ENCODE measurements at places on chromosomes 13 and 19. TPM values are rescaled to one million over a fixed set of nuclear protein-coding genes. Genes with fewer than 3 reads are reported as not detected.
A peak's percentile ranks its signal among the peaks of the same experiment; 100 is the strongest.

GRCh38 chr19:16496613-16496983 is 404 bp downstream of the C19orf44 start:
- no peak for DNase-seq

GRCh38 chr13:33612641-33613638 is 205.0 kb upstream of the RFC3 start:
- DNase-seq = no peak

DNA sequence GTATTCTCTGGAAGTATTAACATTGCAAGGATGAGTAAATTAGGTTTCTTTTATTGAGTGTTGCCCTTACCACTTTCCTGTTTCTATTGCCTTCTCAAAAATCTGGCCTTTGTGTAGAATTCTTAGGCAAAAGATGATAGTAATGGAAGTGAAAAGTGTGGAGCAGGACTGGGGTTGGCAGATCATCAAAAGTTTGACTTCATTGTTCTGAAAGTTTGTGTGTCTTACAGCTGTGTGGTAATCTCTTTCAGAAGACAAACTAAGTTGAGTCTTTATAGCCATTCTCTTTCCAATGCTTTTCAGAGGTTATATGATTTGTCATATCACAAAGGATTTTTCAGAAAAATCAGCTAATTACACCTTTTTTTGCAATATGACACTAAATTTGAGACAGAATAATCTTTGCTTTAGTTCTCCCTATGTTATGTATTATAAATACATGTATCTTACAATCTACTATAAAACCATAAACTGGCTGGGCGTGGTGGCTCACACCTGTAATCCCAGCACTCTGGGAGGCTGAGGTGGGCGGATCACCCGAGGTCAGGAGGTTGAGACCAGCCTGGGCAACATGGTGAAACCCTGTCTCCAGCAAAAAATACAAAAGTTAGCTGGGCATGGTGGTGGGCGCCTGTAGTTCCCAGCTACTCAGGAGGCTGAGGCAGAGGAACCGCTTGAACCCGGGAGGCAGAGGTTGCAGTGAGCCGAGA is 8.7 kb upstream of the KCNRG start:
- no peak for DNase-seq

Gene UBE2L5
- not detected for total RNA-seq

GRCh38 chr19:53538378-53539109 is 599 bp downstream of the ZNF331 start:
- DNase-seq = no peak

Gene SIGLEC11
- 0.92 TPM for total RNA-seq

GRCh38 chr19:33348301-33349010 is 25.1 kb upstream of the CEBPG start:
- DNase-seq = peak; percentile 21

- DNase-seq = no peak
Observed at GRCh38 chr13:21739771-21740170, 68.9 kb downstream of the FGF9 start.

DNA sequence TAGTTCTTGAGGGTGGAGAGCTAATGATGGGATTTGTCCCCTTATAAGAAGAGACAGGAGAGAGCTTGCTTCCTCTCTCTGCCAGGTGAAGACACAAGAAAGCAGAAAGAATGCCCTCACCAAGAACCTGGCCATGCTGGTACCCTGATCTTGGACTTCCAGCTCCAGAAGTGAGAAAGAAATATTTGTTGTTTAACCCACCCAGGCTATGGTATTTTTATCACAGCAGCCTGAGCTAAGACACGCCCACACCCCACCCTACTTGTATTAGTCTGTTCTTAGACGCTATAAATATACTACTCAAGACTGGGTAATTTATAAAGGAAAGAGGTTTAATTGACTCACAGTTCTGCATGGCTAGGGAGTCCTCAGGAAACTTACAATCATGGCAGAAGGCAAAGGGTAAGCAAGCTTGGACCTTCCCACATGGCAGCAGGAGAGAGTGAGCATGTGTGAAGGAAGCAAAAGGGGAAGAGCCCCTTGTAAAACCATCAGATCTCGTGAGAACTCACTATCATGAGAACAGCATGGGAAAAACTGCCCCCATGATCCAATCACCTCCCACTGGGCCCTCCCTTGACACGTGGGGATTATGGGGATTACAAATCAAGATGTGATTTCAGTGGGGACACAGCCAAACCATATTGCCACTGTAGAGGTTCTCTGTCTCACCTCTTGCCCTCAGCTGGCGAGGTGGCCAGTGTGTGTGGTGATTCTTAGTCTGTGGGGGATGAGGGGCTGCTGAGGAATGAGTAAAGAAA is 57.4 kb upstream of the RCBTB2 start:
- no peak for DNase-seq

Data from tongue (tissue), 3 donors.